ENCODE measurements at places on chromosomes 4 and X.

- DNase-seq = no peak
Measured at GRCh38 chr4:134324179-134324578, 122.6 kb upstream of the PABPC4L start.

DNA sequence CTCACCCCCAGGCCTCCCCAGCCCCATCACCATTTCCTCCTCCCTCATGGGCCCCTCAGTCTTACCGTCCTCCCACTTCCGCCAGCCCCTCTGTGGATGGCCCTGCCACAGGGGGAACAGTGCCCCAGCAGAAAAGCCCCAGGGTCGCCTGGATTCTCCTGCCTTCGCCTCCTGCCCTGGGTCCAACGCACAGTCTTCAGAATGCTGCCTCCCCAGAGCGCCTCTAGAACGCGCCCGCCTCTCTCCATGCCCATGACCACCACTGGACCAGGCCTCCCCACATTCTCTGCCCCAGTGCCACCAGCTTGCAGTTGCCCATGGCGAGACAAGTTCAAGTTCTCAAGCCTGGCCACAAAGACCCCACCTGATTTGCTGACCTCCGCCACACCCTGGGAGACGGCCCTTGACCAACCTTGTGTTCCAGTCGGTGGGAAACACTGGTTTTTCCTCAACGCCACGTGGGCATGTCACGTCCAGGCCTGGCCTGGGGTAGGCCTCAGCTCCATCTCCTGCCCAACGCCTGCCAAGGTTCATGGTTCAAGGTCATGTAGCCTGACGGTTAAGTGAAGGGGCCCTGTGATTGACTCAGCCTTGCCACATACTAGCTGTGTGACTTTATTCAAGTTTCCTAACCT lies 634 bp upstream of the PLXNB3 start:
- DNase-seq = no peak

- no peak for DNase-seq
Measured at GRCh38 chrX:55111578-55112254, 22.9 kb downstream of the PAGE2 start.

- DNase-seq = no peak
Measured at GRCh38 chr4:24451870-24452269, 132.5 kb downstream of the DHX15 start.

- no peak for DNase-seq
Measured at GRCh38 chrX:139801397-139801813, 93.4 kb upstream of the MCF2 start.

GRCh38 chrX:2549876-2550275 lies 49.1 kb upstream of the DHRSX start:
- DNase-seq = no peak

DNA sequence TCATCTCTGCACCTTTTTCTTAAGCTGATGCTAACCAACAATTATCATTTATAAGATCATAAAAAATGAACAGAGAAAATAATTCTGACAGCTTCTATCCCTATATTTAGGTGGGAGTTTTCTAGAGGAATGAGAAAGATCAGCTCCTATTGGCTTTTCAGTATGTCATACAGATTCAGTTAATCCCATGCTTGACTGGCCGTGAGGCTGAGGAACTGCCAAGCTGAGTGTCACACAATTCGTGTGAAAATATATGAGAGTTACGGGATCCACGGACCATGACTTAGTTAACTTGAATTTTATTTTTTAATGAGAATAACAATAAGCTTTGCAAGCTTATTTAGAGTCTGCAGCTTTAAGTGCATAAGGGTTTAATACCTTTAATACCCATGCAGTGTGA lies 37.5 kb downstream of the PHEX start:
- DNase-seq = no peak

DNA sequence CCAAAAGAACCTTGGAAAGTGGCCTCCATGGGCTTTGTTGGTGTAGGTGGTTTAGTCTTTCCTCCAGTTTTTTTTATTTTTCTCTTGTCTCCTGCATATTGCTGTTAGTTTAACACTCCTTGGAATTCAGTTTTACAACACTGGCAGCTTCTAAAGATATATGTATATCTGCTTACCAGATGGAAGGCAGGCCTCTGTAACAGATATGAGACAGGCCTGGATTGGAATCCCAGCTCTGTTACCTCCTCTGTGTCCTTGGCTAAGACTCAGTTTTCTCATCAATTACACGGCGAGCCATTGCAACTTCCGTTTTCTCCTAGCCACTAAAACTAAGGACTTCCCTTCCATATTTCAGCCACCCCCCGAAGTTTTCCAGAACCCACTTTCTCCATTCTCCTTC lies 133.4 kb upstream of the SMAD1 start:
- no peak for DNase-seq

DNA sequence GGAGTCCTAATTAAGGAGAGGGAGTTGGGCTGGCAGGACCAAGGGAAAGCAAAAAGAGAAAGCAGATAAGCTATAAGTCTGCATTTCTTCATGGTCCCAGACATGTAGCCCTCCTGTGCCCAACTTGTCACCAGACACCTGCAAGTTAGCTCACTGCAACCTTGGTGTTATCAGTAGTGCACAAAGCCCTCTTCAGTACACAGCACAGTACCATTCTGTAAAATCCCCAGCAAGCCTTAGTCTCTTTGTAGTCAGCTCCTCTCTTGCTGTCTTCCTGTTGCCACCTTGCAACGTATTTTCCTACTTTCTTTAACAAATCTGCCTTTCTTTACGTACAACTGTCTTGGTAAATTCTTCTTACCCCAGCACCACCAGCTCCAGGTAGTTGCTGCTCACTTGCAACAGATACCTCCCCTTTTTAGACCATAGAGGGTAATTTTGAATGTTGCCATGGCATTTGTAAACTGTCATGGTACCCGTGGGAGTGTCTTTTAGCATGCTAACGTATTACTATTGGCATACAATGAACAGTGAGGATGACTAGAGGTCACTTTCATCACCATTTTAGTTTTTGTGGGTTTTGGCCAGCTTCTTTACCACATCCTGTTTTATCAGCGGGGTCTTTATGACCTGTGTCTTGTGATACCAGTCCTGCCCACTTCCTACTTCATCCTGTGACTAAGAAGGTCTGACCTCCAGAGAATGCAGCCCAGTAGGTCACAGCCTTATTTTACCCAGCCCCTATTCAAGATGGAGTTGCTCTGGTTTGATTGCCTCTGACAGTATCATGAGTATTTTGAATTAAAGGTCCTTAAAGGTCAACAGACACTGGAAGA lies 28.3 kb upstream of the AP1S2 start:
- no peak for DNase-seq

GRCh38 chr4:152352622-152353116 lies 183.2 kb downstream of the FBXW7 start:
- peak; percentile 49 for DNase-seq

GRCh38 chrX:10021461-10022272 lies 54.5 kb downstream of the CLDN34 start:
- DNase-seq = no peak

DNA sequence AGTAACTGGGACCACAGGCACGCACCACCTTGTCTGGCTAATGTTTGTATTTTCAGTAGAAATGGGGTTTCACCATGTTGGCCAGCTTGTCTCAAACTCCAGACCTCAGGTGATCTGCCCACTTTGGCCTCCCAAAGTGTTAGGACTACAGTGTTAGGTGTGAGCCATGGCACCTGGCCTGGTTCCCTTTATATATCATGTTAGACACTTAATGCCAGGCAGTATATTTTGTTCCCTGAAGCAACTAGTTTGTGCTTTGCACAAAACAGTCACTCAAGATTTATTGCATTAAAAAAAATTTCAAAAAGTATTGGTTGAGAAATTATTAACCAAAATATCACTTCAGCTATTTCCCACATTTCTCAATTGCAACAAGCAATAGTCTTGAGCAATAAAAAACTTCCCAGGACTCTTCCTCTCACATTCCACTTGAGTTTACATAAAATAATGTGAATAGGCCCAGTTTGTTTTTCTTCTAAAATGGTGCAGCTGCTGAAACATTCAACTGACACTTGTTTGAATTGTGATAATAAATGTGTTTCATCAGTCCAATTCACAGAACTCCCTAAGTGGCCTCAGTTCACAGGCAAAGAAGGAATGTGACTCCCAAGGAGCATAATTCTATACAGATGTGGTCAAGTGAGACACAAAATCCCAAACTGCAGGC lies 22.7 kb downstream of the CXCL1 start:
- DNase-seq = no peak

- no peak for DNase-seq
Measured at GRCh38 chr4:151094290-151094751, 5.1 kb upstream of the RPS3A start.

GRCh38 chrX:45006002-45006800 lies 133.2 kb downstream of the KDM6A start:
- DNase-seq = peak; percentile 28

GRCh38 chrX:42720209-42720608 lies 57.8 kb downstream of the PPP1R2C start:
- DNase-seq = no peak

GRCh38 chr4:51894059-51894645 lies 51.2 kb downstream of the DCUN1D4 start:
- DNase-seq = no peak

DNA sequence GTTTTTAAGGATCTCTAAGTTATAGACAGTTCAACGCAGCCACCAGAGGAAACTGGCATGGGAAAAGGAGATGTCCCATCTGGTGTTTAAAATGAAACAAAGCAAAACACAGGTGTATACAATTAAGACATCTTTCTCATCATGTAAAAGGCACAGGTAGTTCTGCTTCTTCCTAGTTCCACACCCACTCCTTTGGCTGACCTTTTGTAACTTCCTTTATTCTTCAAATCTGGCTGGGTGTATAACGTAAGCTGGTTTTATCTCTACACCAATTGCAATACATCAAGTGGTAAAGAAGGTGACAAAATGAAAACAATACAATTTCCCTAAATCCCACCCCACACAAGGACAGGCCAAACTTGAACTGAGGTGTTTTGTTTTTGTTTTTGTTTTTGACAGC lies 27.3 kb upstream of the FBXW7 start:
- DNase-seq = no peak

GRCh38 chr4:83552924-83553323 lies 17.0 kb downstream of the GPAT3 start:
- DNase-seq = no peak

- no peak for DNase-seq
Measured at GRCh38 chr4:76923619-76924357, 25.8 kb upstream of the SEPTIN11 start.

- no peak for DNase-seq
Measured at GRCh38 chr4:125313989-125314667, 627 bp upstream of the FAT4 start.

GRCh38 chr4:21009956-21010355 lies 309.7 kb downstream of the PACRGL start:
- DNase-seq = no peak

GRCh38 chr4:41880840-41881831 lies 54.1 kb upstream of the TMEM33 start:
- no peak for DNase-seq

GRCh38 chrX:44914532-44915198 lies 41.7 kb downstream of the KDM6A start:
- no peak for DNase-seq

DNA sequence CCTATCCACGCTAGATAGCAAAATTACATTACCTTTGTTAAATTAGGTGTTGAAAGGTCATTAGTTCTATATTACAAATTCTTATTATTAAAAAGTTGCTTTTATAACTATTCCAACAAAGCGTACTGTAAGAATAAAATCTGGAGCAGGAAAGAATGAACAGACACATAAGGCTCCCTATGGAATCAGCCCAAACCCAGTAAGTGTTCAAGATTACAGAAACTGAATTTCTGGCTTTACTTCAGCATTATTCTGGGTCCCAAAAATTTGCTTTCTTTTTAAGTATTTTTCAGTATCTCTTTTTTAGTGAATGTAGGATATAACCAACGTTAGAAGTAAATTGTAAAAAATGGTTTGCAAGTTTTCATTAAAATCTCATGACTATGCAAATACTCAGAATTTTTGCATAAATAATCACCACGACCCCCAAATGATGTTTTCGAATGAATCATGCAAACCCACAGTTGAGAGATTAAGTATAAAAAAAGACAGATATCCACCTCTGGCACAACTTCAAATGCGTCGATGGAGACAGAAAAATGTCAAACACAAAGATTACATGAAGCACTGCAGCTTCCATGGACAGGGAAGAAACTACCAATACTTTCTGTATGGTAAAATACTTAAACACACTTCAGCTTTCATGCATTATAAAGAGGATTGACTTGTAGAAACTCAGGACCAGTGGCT lies 238.5 kb downstream of the RASL11B start:
- DNase-seq = no peak

DNA sequence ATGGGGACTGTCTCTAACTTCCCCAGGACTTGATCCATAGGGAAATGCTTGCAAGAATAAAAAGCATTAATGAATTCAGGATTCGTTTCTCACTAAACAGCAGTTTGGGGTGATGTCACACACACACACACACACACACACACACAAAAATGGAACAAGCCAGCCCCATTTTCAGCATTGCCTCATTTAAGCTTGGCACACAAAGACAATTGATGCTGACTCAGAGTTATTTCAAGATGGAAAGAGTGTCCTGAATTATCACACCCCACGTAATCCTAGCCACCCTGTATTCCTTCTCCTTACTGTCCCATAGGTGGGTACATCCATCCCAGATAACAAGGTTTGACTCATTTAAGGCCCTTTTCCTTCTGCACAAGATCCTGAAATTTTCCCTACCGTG lies 345.1 kb upstream of the HS3ST1 start:
- DNase-seq = no peak

DNA sequence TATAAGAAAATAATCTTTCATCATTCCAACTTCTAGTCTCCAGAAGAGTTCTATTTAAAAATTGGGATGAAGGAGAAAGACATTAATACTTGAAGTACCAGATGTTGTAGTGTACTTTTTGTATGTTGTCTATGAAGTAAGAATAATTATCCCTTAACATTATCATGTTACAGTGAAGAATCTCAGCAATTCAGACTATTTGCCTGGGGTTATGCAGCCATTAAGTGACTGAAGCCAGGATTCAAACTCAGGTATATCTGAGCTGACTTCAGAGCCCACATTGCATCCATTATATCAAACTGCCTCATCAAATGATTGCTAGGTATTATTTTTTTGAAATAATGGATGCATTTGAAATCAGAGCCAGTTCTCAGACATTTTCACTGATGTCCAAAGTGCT lies 76.1 kb upstream of the FHDC1 start:
- DNase-seq = no peak

GRCh38 chr4:148053298-148054003 lies 321.6 kb downstream of the ARHGAP10 start:
- DNase-seq = no peak

- no peak for DNase-seq
Measured at GRCh38 chr4:71441186-71442169, 102.7 kb downstream of the SLC4A4 start.
